ENCODE measurements at places on chromosomes 4 and X.

DNA sequence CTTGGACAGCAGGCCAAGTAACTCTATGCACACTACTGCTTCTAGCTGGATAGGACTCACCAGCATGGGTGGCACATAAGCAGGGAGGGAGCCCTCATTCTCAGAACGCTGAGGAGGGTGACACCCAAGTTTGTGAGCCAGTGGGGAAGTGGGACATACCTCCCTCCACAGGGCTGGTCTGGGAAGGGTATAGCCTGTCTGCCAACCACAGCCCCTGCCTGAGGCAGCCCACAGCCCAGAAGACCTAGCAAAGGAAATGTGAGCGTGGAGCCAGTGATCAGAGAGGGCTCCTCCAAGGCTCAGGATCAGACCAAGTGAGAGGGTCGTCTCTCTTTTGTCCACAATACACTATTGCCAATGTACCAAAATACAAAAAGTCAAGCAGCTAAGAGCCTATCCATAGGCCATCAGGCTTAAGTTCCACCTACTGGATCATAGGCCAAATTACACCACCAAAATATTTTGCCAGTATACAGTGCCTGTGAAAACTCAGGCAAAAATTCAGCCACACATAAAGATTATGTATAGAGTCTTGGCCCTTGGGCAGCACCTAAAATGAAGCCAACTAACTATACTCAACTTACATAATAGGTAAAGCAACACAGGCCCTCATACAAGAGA is 1203.1 kb downstream of the PCDH18 start:
- ATAC-seq = peak; percentile 66

GRCh38 chr4:533318-534100 is 34.5 kb downstream of the PIGG start:
- ATAC-seq = no peak

- peak; percentile 74 for ATAC-seq
Measured at GRCh38 chrX:44244008-44244407, 99.5 kb downstream of the EFHC2 start.

DNA sequence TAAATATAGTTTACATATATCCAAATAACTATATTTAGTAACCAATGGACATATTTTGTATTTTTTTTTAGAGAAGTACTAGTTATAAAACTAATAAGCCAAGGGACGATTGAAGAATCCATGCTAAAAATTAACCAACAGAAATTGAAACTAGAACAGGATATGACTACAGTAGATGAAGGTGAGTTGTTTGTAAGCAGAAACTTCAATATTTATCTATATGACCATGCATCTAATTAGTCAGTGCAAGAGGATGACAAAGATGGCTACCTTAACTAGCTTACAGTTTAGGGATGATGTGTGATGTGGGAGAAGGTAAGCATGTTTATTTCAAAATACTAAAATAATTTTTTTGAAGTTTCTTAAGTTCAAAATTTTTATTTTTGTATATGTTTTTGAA is 57.7 kb downstream of the HPGDS start:
- no peak for ATAC-seq

DNA sequence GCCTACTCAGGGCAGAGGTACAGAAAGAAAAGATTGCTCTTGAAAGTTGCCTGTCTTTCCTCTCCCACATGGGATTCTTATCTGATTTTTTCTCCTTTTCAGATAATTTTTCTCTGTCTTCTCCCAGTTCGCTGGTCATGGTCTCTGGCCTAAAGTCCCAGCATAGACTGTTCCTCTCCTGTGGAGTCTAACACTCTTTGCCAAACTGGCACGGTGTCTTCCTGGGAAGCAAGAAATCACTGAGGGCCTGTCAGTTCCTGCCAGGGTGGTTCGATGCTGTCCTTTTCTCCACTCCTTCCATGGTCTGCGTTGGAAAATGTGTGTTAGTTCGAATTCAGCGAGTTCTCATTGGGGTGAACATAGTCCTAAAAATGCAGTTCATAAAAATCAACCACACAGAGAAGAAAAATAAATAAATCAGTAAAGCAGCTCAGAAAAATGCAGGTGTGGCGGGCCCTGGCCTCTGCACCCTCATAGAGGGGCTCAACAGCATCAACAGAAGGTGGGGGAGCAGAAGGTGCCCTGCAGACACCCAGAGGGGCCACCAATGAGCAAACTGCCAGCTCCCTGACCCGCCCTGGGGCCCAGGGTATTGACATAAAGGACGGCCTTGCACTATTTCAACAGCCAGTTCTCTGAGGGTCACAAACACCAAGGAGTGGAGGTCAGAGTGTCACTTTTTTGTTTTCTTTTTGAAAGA is 2.1 kb downstream of the RGN start:
- ATAC-seq = no peak

DNA sequence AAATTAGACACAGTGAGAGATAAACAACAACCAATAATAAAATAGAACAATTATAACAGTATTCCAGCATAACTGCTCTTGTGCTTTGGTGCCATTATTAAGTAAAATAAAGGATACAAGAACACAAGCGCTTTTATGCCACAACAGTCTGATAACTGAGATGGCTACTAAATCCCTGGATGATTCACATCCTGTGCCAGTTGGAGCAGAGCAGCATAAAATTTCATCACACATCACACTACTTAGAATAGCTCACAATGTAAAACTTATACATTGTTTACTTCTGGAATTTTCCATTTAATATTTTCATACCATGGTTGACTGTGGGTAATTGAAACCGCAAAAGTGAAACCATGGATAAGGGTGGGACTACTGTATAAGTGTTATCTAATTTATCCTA is 399.9 kb upstream of the CNKSR2 start:
- no peak for ATAC-seq

- peak; percentile 86 for ATAC-seq
Measured at GRCh38 chr4:80125252-80126177, 52.5 kb upstream of the ANTXR2 start.

- ATAC-seq = no peak
Measured at GRCh38 chr4:109025471-109026076, 262.7 kb upstream of the ETNPPL start.

- ATAC-seq = no peak
Measured at GRCh38 chr4:180578175-180578574, 1665.0 kb upstream of the TENM3 start.

- ATAC-seq = no peak
Measured at GRCh38 chr4:40281913-40282312, 53.2 kb upstream of the CHRNA9 start.

DNA sequence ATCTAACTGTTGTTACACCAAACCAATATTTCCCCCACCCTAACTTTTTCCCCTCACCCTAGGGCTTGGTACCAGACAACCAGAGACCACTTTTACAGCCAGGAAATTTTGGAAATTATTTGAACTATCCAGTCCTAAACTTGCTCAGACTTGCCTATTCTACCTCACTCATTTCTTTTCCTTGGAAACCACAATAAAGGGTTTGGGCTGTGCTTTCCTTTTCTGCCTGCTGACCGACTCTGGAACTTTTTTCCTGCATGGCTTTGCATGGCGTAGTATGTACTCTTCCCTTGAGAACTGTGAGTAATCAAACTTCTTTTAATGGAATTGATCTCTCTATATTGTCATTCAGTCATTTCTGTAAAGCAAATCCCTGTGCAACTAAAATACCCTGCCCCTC is 516.5 kb upstream of the FTHL17 start:
- no peak for ATAC-seq

DNA sequence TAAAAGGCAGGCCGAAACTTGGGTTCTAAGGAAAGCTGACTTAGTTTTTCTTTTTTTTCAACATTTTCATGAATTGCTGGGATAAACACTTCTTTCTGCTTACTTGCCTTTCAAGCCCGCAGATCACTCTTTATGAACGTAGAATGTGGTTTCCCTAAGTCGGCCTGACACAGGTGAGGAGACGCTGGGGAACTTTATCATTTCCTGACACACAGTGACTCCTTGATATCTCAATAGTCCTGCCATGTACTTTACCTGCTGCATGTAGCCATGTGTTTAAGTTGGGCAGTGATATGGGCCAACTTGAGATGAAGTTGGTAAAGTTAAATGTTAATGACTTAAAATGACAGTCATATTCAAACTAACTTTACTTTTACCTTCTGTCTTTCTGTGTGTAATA is 26.6 kb upstream of the SNCA start:
- ATAC-seq = no peak

GRCh38 chr4:4327652-4328121 is 37.6 kb downstream of the ZBTB49 start:
- ATAC-seq = peak; percentile 51

DNA sequence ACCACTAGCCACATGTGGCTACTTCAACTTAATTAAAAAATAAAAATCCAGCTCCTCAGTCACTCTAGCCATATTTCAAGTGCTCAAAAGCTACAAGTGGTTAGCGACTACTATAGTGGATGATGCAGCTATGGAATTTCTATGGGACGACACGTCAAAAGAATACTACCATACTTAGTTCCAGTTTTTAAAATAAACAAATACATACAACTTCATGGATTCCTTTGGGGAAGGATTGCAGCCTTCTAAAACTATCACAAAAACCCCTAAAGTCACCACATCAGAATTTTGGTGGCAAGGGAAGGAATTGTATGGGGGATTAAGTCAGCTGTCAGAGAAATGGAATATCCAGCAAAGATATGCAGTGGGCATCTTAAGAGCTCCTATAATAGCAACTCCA is 6.5 kb downstream of the ZNF280C start:
- ATAC-seq = no peak

DNA sequence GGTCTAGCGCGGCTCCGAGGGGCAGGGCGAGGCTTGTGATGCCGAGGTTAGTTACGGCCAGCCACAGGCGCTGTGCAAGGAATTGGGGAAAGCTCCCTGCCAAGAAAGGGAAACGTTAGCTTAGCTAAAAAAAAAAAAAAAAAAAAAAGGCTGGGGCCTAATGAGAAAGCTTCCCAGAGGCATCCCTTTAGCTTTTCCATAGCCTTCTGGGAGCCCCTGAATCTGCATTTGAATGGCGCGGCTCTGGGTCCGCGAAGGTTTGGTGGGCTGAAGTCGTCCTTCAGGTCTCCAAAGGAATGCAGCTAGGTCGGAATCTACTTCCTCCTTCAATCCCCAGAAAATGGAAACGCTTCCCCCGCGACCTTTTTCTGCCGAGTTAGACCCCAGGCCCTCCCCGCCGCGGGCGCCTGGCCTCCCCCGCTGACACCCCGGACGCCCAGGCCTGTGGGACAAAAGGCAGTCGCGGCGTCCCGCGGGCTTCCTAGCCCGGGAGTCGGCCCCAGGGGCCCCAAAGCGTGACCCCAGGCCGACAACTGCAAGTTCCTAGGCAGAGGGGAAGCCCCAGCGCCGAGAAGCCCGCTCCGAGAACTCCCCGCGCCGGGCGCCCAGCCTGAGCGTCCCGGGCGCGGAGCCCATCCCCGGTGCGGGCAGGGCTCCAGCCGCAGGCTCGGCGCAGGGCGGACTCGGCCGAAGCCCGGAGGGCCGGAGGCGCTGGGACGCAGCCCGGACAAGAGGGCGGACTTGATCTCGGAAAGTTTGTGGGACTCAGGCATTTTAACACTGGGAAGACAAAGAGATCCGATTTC is 605 bp upstream of the FAT1 start:
- ATAC-seq = peak; percentile 22

- ATAC-seq = no peak
Measured at GRCh38 chr4:951186-951585, 18.9 kb downstream of the TMEM175 start.

GRCh38 chr4:145697332-145697731 is 17.4 kb downstream of the C4orf51 start:
- ATAC-seq = no peak

DNA sequence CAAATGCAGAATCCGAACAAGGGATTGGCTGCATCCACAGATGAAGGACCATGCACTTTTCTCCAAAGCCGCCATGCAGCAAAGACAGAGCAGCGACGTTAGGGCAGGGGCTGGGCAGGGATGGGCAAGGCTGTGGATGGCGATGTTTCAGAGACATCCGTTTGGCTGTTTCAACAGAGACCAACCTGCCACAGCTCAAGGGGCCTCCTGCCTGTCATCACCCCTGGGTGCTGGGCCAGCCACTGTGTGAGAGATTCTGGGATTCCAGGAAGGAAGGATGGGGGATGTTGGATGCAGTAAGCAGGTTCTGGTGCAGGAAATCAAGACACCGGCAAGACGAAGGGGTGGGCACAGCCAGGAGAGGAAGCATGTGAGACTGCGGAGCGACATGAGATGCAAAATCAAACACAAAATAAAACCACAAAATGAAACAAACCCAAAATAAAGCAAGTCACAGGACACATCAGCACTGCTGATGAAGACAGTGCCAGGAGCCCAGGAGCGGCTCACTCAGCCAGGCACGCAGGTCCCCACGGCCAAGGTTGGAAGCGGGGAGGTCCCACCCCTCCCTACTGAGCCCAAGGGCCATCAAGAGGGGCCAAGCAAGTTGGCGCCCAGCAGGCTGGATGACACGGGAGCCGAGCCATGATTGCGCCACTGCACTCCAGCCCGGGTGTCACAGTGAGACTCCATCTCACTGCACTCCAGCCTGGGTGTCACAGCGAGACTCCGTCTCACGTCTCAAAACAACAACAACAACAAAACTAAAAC is 68.1 kb downstream of the FAM53A start:
- ATAC-seq = no peak
